ACHN (cell line): ENCODE measurements at places on chromosomes 16 and 17.

DNA sequence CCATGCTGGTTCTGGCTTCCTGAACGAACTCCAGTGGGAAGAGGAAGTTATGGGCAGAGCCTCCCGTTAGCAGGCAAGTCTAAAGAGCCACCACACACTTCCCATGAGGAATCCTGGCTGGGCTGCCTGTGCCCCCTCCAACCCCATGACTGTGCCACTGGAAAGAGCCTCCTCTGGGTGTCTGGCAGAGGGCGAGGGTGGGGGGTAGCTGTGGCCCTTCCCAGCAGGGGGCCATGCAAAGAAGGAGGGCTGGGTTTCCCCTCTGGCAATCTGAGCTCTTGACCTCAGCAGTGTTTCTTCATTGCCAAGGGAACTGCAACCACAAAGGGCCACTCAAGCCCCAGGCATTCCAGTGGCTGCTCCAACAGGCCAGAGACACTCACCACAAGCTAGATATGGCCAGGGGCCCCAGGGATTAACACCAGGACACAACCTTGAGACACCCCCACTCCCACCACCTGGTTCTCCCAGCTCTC is 1.7 kb upstream of the RRAD start:
- DNase-seq: peak; percentile 99

GRCh38 chr16:67542464-67542863 is 13.8 kb downstream of the RIPOR1 start:
- peak; percentile 76 for DNase-seq

DNA sequence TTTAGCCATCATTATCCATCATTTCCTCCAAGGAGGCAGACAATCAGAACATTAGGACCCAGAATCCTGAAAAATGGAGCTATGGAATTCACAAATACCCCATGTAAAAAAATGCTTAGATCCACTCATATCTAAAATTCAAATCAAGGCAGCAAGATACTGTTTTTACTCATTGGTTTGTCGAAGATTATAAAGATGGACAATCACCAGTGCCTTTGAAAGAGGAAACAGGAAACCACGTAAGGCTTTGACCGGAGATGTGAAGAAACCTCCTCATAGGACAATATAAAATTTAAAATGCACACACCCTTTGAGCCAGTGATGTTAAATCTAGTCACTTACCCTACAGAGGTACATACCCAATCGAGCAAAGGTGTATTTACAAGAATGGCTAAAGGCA is 130.0 kb downstream of the XYLT1 start:
- no peak for DNase-seq

- no peak for DNase-seq
These were observed 1.2 kb downstream of the PPP1R1B start for GRCh38 chr17:39627712-39628516.

DNA sequence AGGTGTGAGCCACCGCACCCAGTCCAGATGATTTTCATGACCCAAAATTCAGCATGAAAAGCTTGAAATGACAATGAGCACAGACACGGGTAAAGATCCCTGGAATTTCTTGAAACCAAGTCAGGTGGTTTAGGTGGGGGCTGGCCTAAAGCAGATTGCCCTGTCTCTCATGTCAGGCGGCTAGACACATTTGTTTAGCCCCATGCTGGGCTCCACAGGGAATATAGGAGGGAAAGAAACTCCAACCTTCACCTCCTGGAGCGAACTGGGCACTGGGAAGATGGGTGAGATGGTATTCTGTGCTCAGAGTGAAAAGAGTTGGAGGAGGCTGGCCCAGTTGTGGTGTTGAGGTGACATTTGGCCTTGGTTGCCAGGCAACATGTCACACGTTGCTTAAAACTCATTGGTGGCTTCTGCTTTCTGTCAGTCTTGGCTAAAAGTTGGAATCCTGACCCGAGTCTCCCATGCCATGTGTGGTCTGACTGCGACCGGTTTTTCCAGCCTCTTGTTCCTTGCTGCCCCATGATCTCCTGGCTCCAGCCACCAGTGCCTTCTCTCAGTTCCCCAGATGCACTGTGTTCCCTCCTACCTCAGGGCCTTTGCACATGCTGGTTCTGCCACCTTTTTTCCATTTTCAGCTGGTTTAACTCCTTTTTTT is 113.7 kb downstream of the ABCC6 start:
- no peak for DNase-seq
